ENCODE measurements at places on chromosomes 2 and 18.
A peak's percentile ranks its signal among the peaks of the same experiment; 100 is the strongest.

DNA sequence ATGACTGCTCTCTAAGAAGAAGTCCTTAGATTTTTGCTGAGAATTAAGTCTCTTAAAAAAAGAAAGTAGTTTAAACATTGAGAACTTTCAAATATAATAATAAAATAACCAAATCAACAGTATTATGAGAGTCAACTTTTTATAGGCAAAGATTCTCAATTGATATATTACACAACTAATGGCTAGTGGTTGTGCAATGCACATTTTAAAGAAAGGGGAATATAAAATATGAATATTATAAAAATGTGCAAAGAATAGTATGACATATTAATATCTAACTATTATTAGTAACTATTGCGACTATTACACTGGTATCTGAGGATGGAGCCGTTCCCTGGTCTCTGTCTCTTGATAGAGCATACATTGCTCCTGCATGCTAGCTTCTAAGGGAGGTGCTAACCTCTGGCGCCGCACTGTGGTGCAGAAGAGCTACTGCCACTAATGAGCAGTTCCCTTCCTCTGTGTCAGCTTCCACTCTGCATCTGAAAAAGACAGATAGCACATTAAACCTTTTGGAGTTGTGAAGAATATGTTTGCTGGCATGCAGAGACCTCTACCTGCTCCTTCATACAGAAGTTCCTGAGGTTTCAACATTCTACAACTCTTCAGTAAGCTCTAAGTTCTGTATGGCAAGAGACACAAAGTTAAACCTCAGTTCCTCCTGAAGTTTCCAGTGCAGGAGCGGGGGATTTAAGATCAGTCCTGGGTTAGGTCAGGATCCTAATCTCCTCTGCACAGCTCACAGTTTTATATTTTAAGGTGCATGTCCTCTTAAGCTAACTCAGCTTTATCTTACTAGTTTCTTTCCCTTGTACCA lies 3.5 kb upstream of the SLC9A2 start:
- peak; percentile 57 for DNase-seq

DNA sequence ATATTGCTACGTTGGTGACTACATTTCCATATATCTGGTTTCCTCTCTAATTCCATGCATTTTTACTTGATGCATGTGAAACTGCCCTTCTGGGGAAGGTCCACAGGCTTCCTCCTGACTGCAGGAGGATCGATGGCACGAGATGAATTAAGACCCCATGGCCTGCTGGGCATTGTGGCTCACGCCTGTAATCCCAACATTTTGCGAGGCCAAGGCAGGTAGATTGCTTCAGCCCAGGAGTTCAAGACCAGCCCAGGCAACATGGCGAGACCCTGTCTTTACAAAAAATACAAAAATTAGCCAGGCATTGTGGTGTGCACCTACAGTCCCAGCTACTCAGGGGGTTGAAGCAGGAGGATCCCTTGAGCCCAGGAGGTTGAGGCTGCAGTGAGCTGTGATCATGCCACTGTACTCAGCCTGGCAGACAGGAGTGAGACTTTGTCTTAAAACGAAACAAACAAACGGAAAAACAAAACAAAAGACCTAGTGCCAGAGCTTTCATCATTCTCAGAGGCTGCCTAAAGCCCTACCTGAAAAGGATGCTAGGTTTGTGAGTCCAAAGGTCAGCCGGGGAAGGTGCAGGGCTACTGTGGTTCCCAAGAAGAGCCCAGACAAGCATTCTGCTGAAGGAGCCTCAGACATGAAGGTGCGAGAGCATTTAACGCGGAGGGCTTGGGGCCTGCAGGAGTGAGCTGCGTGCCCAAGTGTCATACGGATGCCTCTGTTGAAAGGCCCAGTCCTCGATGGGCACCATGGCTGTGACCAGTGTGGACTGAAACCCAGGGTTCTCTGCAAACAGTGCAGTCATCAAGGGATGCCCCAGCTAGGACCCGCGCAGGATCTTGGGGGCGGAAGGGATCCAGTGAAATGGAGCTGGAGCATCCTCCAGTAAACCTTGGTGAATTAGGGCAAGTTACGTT lies 21.6 kb downstream of the GPR55 start:
- no peak for DNase-seq

DNA sequence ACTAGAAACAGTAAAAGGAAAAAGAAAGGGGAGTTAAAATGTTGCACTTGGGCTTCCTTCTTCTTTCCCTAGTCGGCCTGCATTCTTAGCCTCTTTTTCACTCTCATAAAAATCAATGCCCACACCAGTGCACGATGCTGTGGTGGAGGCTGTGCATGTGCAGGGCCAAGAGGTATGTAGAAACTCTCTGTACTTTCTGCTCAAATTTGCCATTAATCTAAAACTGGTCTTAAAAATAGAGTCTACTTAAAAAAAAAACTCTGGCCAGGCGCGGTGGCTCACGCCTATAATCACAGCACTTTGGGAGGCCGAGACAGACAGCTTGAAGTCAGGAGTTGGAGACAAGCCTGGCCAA lies 11.1 kb downstream of the TRAPPC8 start:
- DNase-seq: no peak

DNA sequence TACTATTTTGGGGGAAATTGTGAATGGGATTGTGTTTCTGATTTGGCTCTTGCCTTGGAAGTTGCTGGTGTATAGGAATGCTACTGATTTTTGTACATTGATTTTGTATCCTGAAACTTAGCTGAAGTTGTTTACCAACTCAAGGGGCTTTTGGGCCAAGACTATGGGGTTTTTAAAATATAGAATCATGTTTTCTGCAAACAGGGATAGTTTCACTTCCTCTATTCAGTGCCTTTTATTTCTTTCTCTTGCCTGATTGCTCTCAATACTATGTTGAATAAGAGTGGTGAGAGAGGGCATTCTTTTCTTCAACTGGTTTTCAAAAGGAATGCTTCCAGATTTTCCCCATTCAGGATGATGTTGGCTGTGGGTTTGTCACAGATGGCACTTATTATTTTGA lies 1383.8 kb upstream of the ACVR2A start:
- DNase-seq: no peak
